WTC11 (cell line): ENCODE measurements at places on chromosomes 12 and 14. TPM values are rescaled to one million over a fixed set of nuclear protein-coding genes. Genes with fewer than 3 reads are reported as not detected.
A peak's percentile ranks its signal among the peaks of the same experiment; 100 is the strongest.

DNA sequence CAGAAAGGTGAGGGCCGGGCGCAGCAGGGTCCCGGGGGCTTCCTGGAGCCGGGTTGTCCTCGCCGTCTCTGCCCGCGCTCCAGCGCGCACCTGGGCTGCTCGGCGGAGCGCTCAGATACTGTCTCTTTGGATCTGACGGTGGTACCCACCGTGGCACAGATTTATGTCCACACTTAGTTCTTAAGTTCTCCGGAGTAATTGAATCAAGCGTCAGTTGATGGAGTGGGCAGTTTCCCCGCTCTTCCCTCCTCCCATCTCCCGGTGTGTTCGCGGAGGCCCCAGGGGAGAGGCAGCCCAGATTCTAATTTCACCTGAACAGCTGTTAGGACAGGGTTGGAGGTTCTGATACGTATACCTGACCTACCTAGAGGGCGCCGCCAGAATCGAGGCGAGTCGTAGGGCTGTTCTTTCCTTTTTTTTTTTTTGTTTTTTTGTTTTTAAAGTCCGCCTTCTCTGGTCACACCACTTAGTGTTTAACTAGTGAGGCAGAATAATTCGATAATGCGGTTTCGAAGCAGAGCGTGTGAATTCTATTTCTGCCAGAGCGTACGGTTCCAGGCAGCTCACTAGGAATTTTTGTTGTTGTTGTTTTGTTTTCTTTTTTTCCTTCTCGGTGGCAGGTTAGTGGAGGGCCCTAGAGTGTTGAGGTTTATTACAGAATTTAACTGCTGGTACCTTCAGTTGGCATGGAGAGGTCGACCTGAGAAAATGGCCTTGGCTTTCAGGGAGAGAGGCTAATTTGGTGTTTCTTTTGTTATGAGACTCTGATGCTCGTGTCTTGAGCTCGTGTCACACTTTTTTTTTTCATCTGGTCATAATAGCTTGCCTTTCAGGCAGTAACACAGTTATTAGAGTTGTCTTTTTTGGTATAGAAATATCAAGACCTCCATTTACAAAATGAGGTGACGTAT, 22.3 kb upstream of the GNS start:
- DNase-seq = no peak

GRCh38 chr12:68467514-68467913, 135.4 kb upstream of the MDM1 start:
- no peak for DNase-seq

GRCh38 chr14:73752297-73752992, 38.3 kb upstream of the PNMA1 start:
- DNase-seq = no peak

DNA sequence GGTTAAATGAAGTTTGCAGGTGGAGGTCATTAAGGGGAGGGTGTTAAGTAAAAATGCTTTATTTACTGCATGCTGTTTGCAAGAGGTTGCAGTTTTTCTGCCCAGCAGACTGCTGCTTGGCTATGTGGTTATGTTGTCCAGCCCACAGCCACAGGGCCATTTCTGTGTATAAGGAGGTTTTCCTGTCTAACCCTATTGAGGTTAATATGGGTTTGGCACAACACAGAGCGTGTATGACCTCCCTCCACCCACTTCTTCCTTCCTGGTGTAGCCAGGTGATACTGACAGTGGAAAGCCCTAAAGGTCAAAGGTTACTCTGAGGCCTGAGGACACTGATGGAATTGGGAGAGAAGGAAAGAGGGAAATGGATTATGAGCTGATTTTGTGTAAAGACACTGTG, 253.7 kb upstream of the PWP1 start:
- DNase-seq = no peak

DNA sequence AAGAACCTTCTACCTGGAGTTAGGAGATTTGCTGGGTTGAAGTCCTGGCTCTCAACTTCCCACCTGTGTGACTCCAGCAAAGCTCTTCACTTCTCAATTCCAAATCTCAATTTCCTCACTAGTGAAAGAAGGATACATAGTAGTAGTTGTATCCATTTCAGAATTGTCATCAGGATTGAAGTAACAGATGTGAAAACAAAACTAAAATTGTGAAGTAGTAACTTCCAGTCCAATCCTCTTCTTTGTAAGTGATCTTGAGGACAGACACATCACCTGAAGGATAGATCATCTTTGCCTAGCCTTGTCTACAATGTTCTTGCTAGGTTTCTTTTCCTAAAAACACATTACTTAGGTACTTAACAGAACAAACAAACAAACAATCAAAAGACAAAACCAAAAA, 1.2 kb upstream of the LRRK2 start:
- DNase-seq = no peak

GRCh38 chr12:127191129-127191528, 1075.8 kb upstream of the TMEM132C start:
- DNase-seq = no peak

GRCh38 chr14:100066962-100067361, 1.7 kb downstream of the EVL start:
- no peak for DNase-seq

- no peak for DNase-seq
Measured at GRCh38 chr12:109575683-109576082, 2.1 kb downstream of the MVK start.

DNA sequence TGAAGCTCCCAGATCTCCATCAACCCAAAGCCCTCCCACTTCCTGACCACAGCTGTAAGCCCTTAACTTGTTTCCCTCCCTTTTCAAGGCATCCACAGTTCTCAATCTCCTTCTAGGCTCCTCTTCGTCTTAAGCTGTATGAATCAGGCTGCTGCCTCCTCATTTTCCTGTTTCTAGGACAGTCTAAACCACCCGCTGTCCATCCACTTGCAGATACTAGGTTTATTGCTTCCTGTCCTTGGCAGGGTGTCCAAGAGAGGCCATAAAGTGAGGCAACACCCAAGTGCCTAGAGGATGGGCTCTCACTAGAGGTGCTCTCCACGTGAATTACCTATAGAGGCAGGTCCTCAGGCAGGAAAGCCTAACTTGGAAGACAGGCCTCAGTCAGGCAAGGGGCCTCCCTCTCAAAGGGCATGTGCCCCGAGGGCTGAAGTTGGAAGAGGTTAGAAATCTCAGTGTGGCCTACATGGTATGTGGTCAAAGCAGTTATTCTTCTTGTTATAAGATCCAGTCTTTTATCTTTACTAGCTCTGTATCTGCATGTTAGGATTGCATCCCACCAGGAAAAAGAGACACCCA, 8.8 kb upstream of the TMEM106C start:
- DNase-seq = no peak

GRCh38 chr12:42346403-42347002, 20.5 kb downstream of the PPHLN1 start:
- no peak for DNase-seq

DNA sequence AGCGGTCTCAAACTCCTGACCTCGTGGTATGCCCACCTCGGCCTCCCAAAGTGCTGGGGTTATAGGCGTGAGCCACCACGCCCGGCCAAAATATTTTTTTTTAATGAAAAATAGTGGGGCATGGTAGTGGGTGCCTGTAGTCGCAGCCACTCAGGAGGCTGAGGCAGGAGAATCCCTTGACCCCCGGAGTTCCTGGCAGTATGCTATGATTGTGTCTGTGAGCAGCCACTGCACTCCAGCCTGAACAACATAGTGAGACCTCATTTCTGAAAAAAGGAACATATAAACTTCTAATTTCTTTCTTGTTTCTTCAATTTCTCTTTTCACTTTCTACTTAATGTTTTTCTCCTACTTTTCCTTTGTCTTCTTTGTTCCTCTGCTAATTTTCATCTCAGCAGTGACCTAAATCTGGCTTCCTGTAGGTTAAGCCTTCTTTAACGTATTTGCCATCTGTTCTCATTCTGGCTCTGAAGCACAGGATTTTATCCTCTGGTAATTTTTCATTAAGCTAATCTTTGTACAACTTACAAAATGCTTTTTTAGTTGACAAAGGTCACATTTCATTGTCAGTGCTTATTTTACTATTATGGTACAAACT, 4.5 kb upstream of the RPGRIP1 start:
- no peak for DNase-seq

- DNase-seq = no peak
Measured at GRCh38 chr12:124224535-124225110, 70.3 kb upstream of the RFLNA start.

DNA sequence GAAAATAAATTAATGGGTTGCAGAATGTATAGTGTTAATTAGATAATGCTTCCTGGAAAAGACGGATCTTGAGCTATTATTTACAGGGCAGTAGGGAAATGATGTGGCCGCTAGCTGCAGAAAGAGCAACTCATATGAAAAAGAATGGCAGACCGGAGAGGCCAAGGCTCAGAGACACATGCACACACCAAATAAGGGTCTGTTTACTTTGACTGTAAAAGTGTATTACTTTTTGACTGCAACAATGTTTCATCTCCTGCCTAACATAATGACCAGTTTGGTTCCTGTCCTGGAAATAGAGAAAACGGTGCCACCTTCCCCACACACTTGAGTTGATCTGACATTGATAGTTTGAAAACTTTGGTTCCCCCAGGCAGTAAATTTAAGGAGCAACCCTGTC, 290.9 kb downstream of the CACNA1C start:
- DNase-seq = no peak

DNA sequence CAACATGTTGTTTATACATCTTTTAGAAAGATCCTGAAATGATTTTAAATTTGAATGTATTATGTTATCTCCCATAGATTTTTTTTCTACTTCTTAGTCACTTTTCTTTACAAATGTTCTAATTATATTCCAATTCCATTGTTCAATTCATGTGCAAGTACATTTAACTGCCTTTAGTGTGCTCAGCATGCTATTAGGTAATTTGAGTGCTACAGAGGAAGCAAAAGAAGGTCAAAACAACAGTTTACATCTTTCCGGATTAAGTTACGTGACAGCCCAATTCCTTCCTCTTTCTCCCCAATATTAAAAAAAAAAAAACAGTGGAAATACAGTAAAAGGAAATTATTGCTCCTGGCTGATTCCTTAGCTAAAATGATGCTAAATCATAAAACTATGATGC, 98.3 kb downstream of the RTN1 start:
- no peak for DNase-seq

DNA sequence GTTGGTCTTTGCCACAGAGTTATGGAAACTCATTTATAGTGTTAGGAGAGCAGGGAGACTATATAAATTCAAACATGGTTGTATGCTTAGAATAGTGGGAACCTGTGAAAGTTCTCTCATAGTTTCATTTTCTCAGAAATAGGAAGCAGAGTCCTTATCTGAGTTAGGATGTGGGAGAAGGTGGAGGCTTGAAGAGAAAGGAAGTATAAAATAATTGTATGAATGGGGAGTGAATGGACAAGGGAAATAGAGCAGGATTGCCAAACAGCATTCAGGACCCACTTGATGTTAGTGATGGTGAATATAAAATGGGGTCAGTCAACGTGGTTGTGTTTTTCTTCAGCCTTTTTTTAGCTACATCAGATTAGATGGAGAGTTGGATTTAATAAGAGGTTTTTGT, 34.0 kb upstream of the TPH2 start:
- DNase-seq = no peak

DNA sequence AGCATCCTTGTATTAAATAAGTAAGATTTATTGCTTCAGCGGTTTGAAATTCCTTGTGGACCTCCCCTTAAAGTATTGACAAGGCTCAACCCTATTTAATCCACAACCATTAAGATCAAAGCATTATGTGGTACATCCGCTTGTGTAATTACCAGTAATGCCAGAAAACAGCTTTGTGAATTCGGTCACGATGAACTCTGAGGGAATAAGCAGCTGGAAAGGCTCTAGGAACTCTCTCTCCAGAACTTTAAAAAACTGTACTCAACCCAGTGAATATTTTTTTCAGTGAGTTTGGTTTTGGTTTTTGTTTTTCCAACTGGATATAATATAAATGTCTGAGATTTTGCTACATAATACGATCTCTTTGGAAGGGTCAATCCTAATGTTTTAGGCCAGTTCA, 49.3 kb upstream of the DIO2 start:
- DNase-seq = no peak

DNA sequence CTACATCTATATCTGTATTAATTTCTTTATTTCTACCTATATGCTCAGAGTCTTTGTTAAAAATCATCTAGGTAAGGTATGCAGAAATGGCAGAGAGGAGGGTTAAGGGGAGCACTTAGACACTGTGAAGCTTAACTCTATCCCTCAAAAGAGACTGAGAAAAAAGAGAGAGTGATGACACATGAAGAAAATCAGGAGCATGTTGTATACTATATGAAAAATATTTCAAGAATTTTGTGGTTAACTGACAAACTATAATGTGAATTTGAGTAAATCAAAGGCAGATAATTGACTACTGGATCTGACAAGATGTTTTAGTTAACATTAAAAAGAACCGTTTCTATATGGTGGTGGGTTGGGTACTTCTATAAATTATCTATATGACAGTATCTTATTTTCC, 1814.2 kb upstream of the SEL1L start:
- DNase-seq = no peak

DNA sequence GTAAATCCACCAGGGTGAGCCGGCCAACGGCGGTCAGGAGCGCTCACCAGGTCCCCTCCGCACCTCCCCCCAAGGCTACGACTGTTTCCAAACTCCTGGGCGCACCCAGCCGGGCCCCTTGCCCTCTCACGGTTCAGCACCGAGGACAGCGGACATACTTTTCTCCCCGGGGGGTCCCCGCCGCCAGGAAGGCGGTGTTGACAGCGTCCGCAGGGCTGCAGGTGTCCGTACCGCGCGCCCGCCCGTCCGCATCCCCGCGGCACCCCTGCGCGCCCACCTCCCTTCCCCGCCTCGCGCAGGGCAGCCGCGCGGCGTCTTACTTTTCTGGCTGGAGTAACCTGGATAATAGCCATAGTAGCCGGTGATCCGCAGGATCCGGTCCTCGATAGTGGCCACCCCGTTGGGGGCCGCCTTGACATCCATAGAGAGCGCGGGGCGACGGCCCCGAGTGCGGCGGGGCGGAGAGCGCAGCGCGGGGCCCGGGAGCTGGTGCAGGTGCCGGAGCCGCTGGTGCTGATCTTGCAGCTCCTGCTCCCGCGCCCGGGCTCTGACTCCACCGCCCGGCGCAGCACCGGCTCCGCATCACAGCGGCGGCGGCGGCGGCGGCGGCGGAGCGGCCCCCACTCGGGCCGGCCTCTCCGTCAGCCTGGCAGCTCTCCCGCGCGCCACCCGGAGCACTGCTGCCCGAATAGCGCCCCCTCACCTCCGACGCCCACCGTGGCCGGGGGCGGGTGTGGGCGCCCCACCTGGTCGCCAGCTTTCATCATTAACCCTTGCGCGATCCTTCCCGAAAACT, at the start of gene SLC35F4:
TSS of gene SLC35F4 (minus strand) at position 690 of the 796 bp plus-strand sequence.
- DNase-seq = peak; percentile 91

GRCh38 chr12:44531320-44531971, 344.7 kb downstream of the NELL2 start:
- DNase-seq = no peak

The DIO2 gene
- 0.02 to 0.04 TPM (median 0.02 TPM) in 3 replicates for total RNA-seq

The CCDC197 gene
- total RNA-seq = not detected in 3 replicates

The TMEM132C gene
- not detected in 3 replicates for total RNA-seq

The CABP1 gene
- total RNA-seq = 10.1 to 14.1 TPM (median 10.7 TPM) in 3 replicates

The TAS2R19 gene
- total RNA-seq = 1.0 to 1.4 TPM (median 1.1 TPM) in 3 replicates

The OGFOD2 gene
- 17.3 to 28.1 TPM (median 23.9 TPM) in 3 replicates for total RNA-seq

The PYGL gene
- 81.0 to 107 TPM (median 101 TPM) in 3 replicates for total RNA-seq

The NRDE2 gene
- total RNA-seq = 12.1 to 13.5 TPM (median 12.2 TPM) in 3 replicates

The CELA1 gene
- total RNA-seq = not detected in 3 replicates

The VWF gene
- total RNA-seq = 0.48 to 0.98 TPM (median 0.78 TPM) in 3 replicates
